B cell (primary cell): ENCODE measurements at places on chromosomes 12 and 14. TPM values are rescaled to one million over a fixed set of nuclear protein-coding genes. Genes with fewer than 3 reads are reported as not detected.
A peak's percentile ranks its signal among the peaks of the same experiment; 100 is the strongest.

- no peaks in the 10 kb centered on the region for H3K27me3 ChIP-seq
- H3K27ac ChIP-seq, result no peak overlapping the region
- H3K4me3 ChIP-seq, result no peak overlapping the region
- no peak for DNase-seq
- H3K36me3 ChIP-seq, result no peaks in the 10 kb centered on the region
Measured at GRCh38 chr14:100867631-100868315, 35.7 kb downstream of the RTL1 start.

- no peaks in the 10 kb centered on the region for H3K4me1 ChIP-seq
- H3K27me3 ChIP-seq, result no peaks in the 10 kb centered on the region
- H3K36me3 ChIP-seq, result no peaks in the 10 kb centered on the region
Measured at GRCh38 chr12:18358930-18359329, 97.6 kb downstream of the PIK3C2G start.

The SIRT4 gene
- total RNA-seq, result 2.5 and 4.8 TPM in 2 replicates

DNA sequence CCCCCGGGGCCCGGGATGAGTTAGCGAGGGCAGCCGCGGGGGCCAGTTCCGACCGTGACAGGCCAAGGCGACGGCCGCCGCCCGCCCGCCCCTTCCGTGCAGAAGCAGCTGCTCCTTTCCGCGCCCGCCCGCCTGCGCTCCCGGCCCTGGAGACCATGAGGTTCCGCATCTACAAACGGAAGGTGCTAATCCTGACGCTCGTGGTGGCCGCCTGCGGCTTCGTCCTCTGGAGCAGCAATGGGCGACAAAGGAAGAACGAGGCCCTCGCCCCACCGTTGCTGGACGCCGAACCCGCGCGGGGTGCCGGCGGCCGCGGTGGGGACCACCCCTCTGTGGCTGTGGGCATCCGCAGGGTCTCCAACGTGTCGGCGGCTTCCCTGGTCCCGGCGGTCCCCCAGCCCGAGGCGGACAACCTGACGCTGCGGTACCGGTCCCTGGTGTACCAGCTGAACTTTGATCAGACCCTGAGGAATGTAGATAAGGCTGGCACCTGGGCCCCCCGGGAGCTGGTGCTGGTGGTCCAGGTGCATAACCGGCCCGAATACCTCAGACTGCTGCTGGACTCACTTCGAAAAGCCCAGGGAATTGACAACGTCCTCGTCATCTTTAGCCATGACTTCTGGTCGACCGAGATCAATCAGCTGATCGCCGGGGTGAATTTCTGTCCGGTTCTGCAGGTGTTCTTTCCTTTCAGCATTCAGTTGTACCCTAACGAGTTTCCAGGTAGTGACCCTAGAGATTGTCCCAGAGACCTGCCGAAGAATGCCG is 699 bp downstream of the MGAT2 start:
- H3K27me3 ChIP-seq, result no peaks in the 10 kb centered on the region
- peaks cover 6% of the 10 kb centered on the region for H3K36me3 ChIP-seq
- peaks cover 44% of the 10 kb centered on the region for H3K4me1 ChIP-seq

GRCh38 chr12:30816742-30817465 is 62.2 kb upstream of the CAPRIN2 start:
- no peak overlapping the region for H3K4me3 ChIP-seq
- no peak overlapping the region for H3K27ac ChIP-seq
- peaks cover 7% of the 10 kb centered on the region for H3K27me3 ChIP-seq
- no peaks in the 10 kb centered on the region for H3K4me1 ChIP-seq

- H3K27ac ChIP-seq, result no peak overlapping the region
- H3K4me3 ChIP-seq, result no peak overlapping the region
- H3K27me3 ChIP-seq, result no peaks in the 10 kb centered on the region
- DNase-seq, result no peak
Measured at GRCh38 chr12:118342090-118342489, 30.6 kb downstream of the TAOK3 start.

The KRT6A gene
- total RNA-seq, result not detected in 2 replicates

The TIMM9 gene
- 23.8 and 27.7 TPM in 2 replicates for total RNA-seq

- no peak for DNase-seq
- no peak overlapping the region for H3K4me3 ChIP-seq
- no peaks in the 10 kb centered on the region for H3K36me3 ChIP-seq
- H3K4me1 ChIP-seq, result peaks cover 13% of the 10 kb centered on the region
- H3K27me3 ChIP-seq, result no peaks in the 10 kb centered on the region
Measured at GRCh38 chr14:91258011-91258618, 13.6 kb upstream of the GPR68 start.

DNA sequence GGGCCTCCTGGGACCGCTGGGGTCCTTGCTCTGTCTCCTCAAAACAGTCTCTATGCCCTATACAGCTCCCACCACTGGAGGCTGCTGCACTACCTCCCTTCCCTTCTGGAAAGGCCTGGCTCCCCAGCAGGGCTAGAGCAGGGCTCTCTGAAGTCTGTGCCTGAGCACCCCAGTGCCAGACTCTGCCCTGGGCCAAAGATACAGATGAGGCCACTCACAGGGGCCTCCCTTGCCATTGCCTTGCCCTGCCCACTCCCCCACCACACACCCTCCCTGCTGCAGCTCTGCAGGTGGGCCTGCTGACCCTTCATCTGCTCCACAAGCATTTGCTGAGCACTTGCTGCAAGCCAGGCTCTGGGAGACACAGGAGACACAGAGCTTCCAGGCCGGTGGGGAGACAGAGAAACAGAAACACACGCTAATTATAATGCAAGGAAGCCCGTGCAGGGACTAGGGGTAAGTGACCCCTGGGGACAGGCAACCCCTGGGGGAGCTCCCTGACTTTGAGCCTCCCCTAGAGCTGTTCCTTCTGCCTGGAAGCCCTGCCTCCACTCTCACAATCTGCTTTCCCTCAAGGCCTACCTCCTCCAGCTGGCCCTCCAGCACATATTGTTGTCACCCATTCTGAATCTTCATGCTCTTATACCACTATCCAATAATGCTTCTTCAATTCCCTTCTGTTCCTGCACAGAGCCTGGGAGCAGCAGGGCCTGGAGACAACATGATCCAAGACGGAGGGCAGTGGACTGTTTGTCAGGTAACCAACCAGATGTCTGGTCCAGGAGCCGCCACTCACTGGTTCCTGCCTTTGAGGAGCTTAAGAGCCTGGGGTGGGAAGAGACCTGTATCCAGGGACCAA is 32.6 kb upstream of the PNMA1 start:
- no peaks in the 10 kb centered on the region for H3K27me3 ChIP-seq

GRCh38 chr12:27618836-27619235 is 77.4 kb upstream of the REP15 start:
- no peaks in the 10 kb centered on the region for H3K27me3 ChIP-seq
- no peak overlapping the region for H3K27ac ChIP-seq
- H3K4me3 ChIP-seq, result no peak overlapping the region
- no peak for DNase-seq
- no peaks in the 10 kb centered on the region for H3K36me3 ChIP-seq

- no peak overlapping the region for H3K27ac ChIP-seq
- H3K4me1 ChIP-seq, result no peaks in the 10 kb centered on the region
- no peaks in the 10 kb centered on the region for H3K27me3 ChIP-seq
- DNase-seq, result no peak
Measured at GRCh38 chr14:92914087-92914656, 8.8 kb upstream of the CHGA start.

The CISTR gene
- total RNA-seq, result not detected in 2 replicates

DNA sequence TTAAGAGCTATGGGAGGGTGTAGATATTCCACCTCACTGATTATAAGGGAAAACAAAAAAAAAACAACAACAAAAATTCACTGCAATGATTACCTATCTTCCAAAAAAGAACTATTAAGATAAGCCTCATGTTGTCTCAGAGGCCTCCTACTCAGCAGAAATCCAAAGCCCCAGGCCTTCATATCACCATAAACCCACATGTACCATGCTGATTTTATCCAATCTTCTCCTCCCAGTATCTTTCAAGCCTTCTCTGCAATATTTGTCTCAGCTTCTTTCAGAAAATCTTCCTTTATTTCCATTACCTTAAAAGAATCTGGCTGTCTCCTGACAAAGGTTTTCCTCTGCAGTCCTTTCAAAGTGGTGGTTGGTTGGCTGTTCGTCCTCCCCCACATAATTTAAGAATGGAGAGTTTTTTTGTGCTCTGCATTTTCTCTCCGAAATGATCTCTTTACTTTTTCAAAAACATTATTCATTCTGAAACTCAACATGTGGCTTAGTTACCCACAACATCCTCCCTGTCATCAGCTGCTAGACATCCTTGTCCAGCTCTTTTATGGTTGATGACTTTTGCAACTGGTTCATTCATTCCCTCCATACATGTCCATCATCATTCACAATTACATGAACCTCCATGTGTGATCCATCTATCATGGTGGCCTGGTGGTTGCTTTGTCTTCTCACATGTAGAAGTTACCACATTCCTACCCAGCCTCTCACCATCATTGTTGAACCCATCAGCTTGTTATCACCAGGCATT is 2.9 kb upstream of the EPYC start:
- H3K4me3 ChIP-seq, result no peak overlapping the region
- DNase-seq, result no peak
- H3K27ac ChIP-seq, result no peak overlapping the region
- H3K27me3 ChIP-seq, result no peaks in the 10 kb centered on the region
- H3K36me3 ChIP-seq, result no peaks in the 10 kb centered on the region

- DNase-seq, result no peak
- H3K4me1 ChIP-seq, result no peaks in the 10 kb centered on the region
- no peaks in the 10 kb centered on the region for H3K36me3 ChIP-seq
- H3K27me3 ChIP-seq, result peaks cover 7% of the 10 kb centered on the region
- no peak overlapping the region for H3K4me3 ChIP-seq
Measured at GRCh38 chr12:80711866-80712265, 4.4 kb downstream of the MYF6 start.

- H3K4me1 ChIP-seq, result no peaks in the 10 kb centered on the region
- no peak for DNase-seq
- H3K36me3 ChIP-seq, result no peaks in the 10 kb centered on the region
- no peaks in the 10 kb centered on the region for H3K27me3 ChIP-seq
Measured at GRCh38 chr14:98754343-98755020, 517.5 kb downstream of the BCL11B start.

DNA sequence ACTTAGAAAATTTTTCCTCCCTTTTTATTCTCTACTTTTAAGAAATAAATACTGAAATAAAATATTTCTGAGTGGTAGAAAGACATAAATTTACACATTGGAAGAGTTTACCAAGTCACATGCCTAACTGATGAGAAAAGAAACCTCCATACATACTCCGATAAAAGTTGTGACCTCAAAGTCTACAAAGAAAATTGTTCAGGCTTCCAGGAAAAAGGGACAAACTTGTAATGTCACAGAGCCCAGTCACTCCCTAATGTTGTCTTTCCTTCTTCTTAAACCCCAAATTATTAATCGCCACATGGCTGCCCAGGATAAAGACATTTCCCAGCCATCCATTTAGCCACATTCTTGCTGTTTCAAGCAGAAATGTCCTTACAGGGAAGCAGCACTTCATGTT is 455.3 kb downstream of the MDGA2 start:
- no peak overlapping the region for H3K27ac ChIP-seq
- no peak overlapping the region for H3K4me3 ChIP-seq
- no peaks in the 10 kb centered on the region for H3K4me1 ChIP-seq
- no peak for DNase-seq
- no peaks in the 10 kb centered on the region for H3K27me3 ChIP-seq

DNA sequence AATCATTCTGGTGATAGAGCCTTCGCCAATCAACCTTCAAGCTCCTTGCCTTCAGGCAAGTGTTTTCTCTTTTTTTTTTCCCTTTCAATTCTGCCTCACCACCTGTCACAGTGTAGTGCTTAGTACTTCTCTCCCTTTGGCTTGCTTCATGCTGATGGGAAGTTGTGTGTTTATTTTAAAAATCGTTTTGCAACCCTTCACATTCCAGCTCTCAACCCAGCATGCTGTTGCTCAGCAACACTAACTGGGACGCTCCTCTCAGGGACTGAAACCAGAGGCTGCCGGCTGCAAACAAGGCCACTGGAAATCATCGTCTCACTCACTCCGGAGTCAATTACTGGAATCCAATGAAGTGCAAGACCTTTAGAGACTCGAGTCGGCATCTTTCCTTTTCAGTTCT is 342.7 kb downstream of the PRKD1 start:
- no peak for DNase-seq
- no peak overlapping the region for H3K27ac ChIP-seq
- no peaks in the 10 kb centered on the region for H3K4me1 ChIP-seq
- no peaks in the 10 kb centered on the region for H3K36me3 ChIP-seq
- H3K4me3 ChIP-seq, result no peak overlapping the region

DNA sequence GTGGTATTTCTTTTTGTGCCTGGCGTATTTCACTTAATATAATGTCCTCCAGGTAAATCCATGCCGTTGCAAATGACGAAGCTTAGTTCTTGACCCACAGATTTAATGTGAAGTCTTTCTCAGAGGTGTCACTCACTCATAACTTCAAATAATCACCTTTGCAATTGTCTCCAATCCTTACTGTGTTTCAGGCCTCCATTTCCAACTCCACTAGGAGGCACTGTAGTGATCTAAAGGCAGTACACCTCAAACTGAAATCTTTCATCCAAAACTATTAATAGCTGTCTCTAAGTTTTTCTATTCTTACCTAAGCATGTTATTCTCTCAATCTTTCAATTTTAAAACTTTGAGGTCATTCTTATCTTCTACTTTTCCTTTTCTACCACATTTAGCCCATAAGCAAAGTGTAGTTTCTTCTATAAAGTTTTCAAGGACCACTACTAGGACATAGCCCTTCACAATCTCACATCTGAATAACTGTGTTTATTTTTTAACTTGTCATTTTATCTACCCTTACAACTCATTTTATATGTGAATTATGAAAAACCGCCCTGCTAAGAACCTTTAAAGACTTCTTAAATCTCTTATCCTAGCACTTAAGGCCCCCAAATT is 25.5 kb upstream of the FBXO34 start:
- no peaks in the 10 kb centered on the region for H3K36me3 ChIP-seq
- H3K27ac ChIP-seq, result no peak overlapping the region
- no peaks in the 10 kb centered on the region for H3K4me1 ChIP-seq
- no peaks in the 10 kb centered on the region for H3K27me3 ChIP-seq
- no peak overlapping the region for H3K4me3 ChIP-seq

DNA sequence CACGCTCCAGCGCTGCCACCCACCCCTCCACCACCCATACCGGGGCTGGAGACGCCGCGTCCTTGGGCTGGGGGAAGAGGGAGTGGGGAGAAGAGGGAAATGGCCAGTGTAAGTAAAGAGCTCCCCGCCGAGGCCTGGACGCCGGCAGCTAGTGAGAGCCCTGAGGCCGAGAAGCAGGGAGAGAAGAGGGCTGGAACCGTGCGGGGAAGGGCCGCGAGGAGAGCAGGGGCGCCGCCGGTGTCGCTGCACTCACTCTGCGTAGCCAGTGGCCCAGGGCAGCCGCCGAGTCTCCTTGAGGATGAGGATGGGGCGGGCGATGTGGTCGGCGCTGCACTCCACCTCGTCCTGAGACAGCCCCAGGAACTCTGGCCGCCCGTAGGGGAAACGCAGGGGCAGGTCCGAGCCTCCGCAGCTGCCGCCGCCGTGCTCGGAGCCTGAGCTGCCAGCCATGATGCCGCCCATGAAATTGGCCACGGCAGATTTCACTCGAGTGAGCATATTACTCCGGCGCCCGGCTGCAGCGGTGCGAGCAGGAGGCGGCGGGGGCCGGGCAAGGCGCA is 631 bp downstream of the PPM1H start:
- peaks cover 8% of the 10 kb centered on the region for H3K27me3 ChIP-seq
- no peaks in the 10 kb centered on the region for H3K36me3 ChIP-seq
- H3K4me3 ChIP-seq, result peak overlapping the region; percentile 22

The NID2 gene
- not detected in 2 replicates for total RNA-seq
